ENCODE measurements at places on chromosomes 5 and 9.
A peak's percentile ranks its signal among the peaks of the same experiment; 100 is the strongest.

- DNase-seq, result no peak
Measured at GRCh38 chr5:18487928-18488480, 853.7 kb downstream of the TAF11L14 start.

DNA sequence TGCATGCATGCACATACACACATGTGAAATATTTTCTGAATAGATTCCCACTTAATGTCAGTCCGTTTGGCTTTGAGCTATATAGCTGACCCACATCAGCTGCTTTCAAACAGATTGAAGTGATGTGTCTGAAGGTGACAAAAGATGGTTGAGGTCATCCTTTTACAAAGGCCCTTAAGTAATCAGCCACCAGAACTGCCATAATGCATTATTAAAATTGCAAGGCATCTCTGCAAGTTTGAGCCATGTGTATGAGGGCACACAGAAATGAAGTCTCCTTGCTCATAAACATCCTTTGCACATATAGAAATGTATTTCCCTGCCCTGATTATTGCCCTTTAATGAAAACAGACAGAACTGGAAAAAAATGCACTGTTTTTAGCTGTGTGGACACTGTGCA, 1043.0 kb upstream of the C9orf72 start:
- no peak for DNase-seq

DNA sequence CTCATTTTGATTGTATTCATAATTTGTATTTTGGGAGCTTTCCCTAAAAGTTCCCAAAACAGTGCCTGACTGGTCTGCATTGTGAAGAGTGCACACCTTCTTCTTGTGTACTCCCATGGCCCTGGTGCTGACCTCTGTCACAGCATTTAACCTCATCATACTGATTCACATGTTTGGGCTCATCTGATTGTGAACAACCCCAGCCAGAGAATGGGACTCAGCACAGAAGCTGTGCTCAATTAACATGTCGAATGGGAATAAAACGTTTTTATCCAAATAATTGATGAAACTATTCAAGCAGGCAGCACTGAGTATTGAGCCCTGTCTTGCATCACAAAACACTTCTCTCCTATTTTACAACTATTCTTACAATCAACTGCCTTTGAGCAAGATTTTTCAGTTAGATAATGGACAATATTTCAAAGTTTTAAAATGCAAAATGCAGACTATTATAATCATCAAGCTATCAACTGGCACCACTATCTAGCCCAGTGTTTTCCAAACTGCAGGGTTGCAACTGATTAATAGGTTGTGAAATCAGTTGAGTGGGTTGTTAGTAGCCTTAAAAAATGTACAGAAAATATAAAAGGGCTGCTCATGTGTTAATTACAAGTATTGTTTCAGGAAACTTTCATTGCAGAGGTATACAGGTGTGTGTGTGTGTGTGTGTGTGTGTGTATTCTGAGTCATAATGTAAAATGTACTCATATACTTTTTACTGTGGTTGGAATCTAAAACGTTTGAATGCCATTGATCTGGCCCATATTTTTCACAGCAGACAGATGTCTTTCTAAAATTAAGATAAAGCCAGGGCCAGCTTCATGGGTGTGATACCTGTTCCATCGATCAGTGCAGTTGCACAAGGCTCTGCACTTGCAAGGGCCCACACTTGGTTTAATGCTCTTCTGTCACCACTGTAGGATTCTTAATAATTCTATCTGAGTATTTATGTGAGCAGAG, 190.5 kb downstream of the PIK3R1 start:
- no peak for DNase-seq

DNA sequence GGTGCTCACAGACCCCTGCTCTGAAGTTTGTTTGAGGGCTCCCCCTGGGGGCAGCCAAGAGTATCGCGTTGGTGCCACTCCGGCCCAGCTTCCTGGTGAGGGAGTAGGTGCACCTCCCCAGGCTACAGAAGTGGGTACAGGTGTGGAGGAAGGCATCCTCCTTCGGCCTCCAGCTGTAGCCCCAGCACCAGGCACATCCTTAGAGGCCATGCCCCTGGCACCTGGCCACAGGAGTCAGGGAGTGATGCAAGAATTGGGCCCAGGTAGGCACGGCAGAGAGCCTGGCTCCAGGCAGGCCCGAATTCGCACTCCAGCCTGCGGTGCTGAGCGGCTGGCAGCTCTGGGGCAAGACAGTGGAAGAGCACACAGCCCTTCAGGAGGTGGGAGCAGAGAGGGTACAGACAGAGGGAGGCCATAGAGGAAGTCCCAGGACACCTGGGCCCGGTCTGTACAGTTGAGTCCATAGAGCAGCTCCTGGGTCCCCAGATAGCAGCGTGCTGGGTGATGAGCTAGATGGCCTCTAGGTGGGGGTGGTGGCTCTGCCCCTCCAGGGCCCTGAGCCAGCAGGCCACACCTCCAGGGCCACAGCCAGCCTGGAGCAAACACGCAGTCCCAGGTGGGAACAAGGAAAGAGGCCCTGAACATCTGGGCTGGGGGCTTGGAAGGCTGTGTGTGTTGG, 2.4 kb downstream of the SAPCD2 start:
- peak; percentile 88 for DNase-seq

- DNase-seq, result no peak
Measured at GRCh38 chr9:91182429-91183225, 179.1 kb downstream of the AUH start.

DNA sequence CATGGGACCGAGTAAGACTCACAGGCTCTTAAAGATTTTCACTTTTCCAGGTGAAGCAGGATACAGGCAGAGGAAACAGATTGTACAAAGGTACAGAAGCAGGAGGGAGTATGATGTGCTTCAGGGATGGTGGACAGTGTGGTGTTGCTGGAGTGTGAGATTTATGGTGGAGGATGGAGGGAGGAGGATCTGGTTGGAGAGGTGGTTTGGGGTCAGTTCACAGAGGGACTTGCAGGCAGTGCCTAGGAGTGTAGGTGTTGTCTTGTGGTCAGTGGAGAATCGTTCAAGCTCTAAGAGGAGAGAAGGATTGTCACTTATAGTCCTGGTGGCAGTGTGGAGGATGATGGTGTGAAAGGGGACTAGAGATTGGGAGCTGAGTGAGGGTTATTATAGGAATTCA, 11.8 kb downstream of the RALGPS1 start:
- no peak for DNase-seq

- no peak for DNase-seq
Measured at GRCh38 chr5:96120120-96120519, 158.5 kb upstream of the ELL2 start.

GRCh38 chr9:36039121-36039520, 2.4 kb downstream of the RECK start:
- no peak for DNase-seq

DNA sequence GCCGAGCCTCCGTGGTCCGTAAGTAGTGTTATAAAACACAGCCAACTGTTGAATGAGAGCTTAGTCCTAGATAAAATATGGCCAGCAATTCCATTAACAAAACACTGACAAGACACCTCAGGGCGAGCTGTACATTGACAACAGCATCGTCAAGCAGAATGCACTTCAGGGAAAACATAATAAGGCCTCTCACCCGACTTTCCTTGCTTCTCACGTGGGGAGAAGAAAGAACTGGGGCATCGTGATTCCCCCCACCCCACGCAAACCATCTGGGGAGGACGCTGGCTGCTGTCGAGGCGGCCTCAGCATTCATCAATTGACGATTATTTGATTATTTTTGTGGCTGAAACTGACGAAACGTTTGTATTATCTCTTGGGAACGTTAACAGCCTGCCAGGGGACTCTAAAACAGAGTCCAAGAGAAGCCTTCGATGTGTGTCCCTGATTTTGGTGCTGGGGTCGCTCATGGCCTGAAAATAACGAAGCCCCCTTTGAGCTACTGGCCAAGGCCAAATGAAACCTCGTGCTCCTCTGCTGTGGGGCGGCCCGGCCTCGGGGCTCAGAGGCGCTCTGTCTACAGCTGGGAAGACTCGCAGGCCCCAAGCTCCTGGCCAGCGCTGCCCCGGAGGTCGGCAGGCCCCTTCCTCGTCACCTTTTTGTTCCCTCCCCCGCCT, 464 bp downstream of the GDF9 start:
- DNase-seq, result no peak

DNA sequence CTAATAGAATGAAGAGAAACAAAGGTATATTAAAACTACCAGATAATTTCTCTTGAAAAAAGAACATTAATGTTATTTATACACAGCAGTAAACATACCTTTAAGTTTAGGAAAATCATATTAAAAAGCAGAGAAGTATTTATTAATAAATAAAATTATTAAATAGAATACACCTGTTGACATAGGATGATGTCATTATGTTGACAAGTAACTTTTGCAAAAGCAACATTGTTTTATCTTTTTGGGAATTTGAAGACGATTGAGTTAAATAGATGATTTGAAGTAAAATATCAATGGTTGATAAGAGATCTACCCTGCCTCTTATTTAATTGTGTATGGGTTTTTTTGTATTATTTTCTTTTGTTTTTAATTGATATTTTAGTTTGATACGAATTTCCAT, 711.1 kb upstream of the NUDT12 start:
- DNase-seq, result no peak

DNA sequence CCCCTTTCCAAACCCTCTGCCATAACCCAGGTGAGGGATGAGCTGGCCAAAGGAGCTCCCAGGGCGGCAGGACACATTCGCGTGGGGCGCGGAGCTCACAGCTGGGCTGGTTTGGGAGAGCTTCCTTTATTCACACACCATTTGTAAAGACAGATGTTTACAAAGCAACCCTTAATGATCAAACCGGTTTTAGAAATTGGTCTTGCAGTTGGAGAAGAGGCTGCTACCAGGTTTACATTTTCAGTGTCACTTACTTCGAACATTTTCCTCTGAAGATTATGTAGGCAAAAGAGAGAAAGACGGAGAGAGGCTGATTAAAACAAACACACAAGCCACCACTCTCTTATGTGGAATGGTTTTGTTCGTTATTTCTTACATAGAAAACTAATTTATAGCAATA, 648.7 kb downstream of the IRX1 start:
- no peak for DNase-seq

GRCh38 chr9:136091582-136092352, 3.3 kb downstream of the NACC2 start:
- DNase-seq, result no peak

GRCh38 chr5:102554728-102555127, 55.9 kb upstream of the SLCO6A1 start:
- DNase-seq, result no peak

- no peak for DNase-seq
Measured at GRCh38 chr9:78549711-78550110, 252.8 kb downstream of the PSAT1 start.

DNA sequence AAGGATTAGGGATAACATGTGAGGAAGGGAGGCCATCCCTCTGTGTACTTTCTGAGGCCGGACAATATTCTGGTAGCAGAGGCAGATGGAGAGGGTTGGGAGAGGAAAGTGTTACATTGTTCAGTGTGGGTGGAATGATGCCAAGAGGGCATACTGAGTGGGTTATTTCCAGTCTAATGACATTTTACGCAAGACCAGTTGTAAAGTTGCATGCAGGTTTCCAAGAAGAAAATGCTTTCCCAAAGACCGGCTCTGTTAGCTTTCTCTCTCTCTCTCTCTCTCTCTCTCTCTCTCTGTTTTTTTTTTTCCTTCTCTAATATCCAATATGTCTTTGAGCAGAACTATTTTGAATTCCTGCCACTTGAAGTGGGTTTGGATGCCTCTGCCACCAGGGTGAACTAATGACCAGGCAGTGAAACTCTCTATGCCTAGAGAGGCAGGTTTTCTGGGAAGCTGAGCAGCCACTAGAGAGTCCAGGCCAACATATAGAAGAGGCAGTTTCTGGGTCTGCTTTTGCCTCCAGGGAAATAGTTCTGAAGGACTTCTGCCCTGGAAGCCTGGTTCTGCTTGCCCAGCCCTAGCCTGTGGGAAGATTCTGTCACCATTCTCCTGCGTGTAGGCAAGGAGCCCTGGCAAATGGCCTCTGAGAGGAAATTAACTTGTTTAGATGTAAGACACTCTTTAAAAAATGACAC, 24.4 kb upstream of the ZNF366 start:
- no peak for DNase-seq

GRCh38 chr9:133004091-133004998, 25.9 kb downstream of the GFI1B start:
- DNase-seq, result no peak

- DNase-seq, result no peak
Measured at GRCh38 chr5:89901346-89901745, 508.2 kb downstream of the CETN3 start.
